ENCODE measurements at places on chromosomes 13 and 19.
A peak's percentile ranks its signal among the peaks of the same experiment; 100 is the strongest.

- no peak for DNase-seq
Measured at GRCh38 chr13:101473458-101473857, 21.0 kb downstream of the ITGBL1 start.

DNA sequence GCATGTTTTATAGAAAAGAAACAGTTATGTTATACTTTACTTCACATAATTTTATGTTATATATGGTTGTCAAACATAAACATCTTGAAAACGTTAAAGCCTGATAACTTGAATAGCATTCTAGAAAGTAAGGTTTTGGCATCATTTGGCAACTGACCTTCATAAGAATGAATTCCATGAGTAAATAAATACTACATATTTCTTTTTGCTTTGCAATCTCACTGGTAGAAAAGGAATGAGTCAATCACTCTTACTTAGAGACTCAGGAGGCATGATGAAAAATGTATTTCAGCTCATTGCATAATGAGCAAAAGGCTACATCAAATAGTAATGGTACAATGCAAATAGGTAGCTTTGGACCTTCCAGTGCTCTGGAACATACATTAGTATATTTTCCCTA, 1381.9 kb downstream of the EFNB2 start:
- no peak for DNase-seq

DNA sequence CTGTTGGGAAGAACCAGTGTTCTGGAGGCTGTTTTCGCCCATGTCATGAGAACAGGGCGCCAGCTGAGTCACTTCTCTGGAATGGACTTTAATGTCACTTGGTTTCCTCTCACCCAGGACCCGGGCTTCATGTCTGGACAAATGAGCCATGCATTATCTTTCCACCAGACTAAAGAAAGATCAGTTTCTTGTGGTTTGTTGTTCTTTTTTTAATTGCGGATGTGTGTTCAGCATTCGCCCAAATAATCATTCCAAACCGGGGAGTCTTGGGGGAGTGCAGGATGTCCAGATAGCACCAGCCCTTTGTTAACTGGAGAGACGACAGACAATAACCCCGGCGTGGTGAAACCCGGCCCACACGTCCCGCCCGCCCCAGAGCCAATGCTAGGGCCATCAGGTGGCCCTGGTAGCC, 102.5 kb downstream of the COL4A2 start:
- DNase-seq, result no peak

- no peak for DNase-seq
Measured at GRCh38 chr19:12946092-12946721, 545 bp downstream of the RAD23A start.

DNA sequence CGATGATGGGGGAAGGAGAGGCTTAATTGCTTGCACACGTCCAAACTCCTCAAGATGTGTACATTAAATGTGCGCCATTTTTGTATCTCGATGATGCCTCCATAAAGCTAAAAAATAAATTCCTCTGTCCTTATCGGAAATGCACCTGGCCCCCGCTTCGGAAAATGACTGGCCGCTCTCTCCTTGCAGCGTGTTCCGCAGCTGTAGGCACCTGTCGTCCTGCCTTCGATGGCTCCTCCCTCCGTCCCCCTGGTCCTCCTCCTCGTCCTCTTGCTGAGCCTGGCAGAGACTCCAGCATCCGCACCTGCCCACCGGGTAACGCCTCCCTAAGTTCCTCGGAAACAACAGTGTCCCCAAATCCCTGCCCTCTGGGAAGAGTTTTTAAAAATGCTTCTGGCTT, 1.1 kb downstream of the GALP start:
- no peak for DNase-seq

GRCh38 chr19:28394725-28395124, 818.2 kb downstream of the UQCRFS1 start:
- DNase-seq, result no peak

GRCh38 chr19:4692251-4693077, 22.3 kb upstream of the MYDGF start:
- DNase-seq, result no peak

- DNase-seq, result no peak
Measured at GRCh38 chr13:108855737-108856387, 226.5 kb downstream of the MYO16 start.

- no peak for DNase-seq
Measured at GRCh38 chr19:53580871-53581835, 43.2 kb downstream of the ZNF331 start.

GRCh38 chr13:27600711-27601110, 19.6 kb downstream of the LNX2 start:
- no peak for DNase-seq

- DNase-seq, result no peak
Measured at GRCh38 chr19:49217382-49217781, 59.8 kb downstream of the TRPM4 start.

DNA sequence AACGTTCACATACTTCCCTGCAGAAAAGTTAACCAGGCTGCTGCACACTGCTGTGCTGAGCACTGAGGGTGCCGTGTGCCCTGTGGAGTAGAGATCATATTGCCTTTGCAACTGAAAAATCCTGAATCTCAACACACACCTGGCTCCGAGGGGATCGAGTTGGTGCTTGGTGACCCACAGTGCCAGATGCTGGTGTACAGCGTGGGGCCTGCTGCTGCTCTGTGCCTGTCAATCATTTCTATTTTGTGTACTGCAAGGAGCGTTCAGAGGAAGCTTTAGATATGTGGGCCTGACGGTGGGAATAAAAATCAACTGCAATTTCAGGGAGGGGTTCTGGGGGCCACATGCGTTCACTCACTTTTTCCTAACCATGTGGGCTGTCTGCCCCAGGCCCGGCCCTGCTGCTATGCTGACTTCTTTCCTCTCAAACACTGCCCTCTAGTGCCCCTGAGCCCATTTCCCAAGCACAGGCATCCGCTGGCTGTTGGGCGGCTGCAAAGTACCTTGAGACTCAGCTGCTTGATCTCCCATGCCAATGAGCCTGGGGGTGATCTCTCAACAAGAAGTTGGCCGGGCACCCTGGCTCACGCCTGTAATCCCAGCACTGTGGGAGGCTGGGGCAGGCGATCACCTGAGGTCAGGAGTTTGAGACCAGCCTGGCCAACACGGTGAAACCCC, 9.7 kb upstream of the LENG8 start:
- DNase-seq, result no peak

GRCh38 chr19:15115080-15115479, 7.9 kb downstream of the SYDE1 start:
- DNase-seq, result no peak

DNA sequence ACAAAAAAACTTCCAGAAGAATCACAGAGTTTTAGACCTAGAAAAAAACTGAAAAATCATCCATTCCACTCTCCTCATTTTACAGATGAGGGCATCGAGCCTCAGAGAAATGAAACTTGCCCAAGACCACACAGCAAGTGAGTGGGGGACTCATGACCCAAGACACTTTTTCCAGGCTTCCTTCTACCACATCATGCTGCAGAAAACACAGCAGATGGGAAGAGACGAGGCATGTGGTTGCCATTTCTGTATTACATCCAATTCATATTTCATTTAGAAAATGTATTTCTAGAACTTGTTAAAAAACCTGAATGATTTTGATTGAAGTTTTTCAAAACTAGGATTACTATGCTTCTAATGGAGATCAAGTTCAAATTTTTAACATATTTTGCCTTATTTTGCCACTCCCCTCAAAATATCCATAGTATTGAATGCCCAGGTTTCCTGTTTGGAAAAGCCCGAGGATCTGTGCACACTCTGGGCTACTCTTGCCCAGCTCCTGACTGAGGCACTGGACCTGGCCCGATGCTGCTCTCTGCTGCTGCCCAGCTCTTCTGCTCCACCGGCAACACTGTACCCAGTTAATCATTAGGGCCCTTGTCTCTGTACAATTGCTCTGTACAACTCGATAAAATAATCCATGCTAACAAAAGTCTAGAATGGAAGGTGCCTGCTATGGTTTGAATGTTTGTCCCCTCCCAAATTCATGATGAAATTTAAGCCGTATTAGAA, 157.4 kb downstream of the EFNB2 start:
- no peak for DNase-seq

DNA sequence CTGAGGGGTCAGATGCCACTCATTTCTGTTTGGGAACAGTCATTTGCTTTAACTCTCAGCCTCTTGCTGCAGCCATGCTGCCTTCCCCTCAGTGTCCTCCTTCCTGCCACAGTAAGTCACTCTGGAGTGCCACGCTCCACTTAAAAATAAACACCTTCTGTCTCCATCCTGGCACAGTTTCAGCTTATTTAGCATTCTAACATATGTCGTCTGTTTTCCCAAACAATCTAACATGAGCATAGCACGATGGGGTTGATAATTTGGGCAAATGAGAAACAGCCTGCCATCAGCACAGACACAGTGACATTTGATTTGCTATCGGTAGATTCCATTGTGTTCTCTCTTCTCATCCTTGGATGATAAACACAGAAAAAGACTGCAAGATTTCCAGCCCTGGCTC, 768.6 kb downstream of the UQCRFS1 start:
- DNase-seq, result no peak

- no peak for DNase-seq
Measured at GRCh38 chr13:79457948-79458347, 23.0 kb upstream of the NDFIP2 start.

DNA sequence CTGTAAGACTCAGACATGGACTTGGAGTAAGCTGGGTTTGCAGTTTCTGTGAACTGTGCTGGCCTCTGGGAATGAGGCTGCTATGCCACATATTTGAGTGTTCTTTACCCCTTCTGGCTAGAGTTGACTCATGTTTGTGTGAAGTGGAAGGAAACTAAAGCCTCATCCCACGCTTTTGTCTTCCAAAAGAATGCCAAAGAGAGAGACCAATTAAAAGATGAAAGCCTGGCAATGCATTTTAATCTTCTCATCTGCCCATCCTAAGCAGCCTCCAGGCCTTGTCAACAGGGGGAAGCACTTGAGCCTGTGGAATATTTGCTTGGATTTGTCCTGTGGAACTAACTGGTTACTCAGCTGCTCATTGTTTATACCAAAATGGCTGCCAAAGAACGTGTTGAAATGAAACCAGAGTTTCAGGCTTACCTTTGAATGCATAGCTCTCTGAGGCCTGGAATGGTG, 49.1 kb downstream of the LMO7 start:
- DNase-seq, result no peak

DNA sequence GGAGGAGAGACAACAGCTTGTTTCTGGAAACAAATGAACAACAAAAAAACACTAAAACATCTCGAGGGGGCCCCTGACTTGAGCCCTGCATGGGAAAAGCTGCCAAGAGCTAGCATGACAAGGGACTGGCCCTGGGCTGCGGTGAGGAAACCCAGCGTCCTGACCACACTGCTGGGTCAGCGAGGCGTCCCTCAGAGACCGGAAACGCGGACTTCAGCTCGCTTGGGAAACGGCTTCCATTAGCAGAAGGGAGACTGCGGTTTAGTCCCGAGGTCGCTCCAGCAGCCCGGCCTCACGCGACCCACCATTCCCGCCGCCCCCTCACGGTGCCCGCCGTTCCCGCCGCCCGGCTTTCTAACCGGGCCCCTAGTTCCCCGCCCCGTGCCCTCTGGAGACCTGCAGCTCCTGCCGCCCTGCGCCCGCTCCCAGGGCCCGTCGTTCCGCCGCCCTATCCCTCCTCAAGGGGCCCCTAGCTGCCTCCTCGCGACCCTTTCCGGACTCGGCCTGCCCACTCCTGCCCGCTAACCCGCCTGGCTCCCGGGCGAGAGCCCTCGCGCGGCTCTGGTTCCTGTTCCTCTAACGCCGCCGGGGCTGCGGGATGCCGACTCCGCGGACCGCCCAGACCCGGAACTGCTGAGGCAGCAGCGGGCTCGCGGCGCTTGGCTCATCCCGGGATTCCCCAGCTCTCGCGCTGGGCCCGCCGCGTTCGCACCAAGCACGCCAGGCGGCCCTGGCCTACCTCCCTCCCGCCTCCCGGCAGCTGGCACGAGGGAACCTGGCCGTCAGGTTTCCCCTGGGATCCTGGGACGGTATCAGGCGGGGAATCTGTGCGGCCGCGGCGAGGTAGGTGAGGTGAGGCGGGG, at the start of gene CCDC122:
Gene CCDC122 (minus strand): TSS at position 849 of the 863 bp plus-strand sequence. CDS start 10,364 bp downstream, outside the sequence.
- peak; percentile 75 for DNase-seq

- DNase-seq, result no peak
Measured at GRCh38 chr13:36806102-36806501, 12.9 kb upstream of the RFXAP start.

- no peak for DNase-seq
Measured at GRCh38 chr13:79810018-79810417, 329.1 kb downstream of the NDFIP2 start.

GRCh38 chr13:60922576-60923231, 492.9 kb downstream of the PCDH20 start:
- DNase-seq, result no peak

- no peak for DNase-seq
Measured at GRCh38 chr13:44422755-44423643, 49.4 kb downstream of the SERP2 start.

GRCh38 chr19:47573071-47574026, at the start of gene ZNF541:
Gene ZNF541 (minus strand): TSS chr19:47573148. CDS start chr19:47555856, 17,292 bp downstream.
- DNase-seq, result peak; percentile 70

DNA sequence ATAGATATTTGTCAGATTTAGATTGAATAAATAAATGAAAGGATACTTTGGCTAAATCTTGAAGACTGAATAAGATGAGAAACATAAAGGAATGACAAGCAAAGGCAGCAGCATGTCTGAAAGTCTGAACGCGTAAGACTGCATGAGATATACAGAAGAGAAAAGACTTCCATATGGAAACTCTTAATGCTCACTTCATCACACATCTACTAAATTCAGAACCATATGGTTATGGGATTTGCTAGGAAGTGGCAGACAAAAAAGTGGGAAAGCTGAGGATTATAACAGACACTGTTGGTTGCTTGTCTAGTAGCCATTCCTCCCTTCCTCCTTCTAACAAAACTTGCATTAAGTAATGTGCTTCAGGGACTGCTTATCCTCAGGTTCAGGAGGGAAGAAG, 446.7 kb downstream of the KCTD12 start:
- no peak for DNase-seq

GRCh38 chr13:66809485-66809884, 420.7 kb downstream of the PCDH9 start:
- no peak for DNase-seq

DNA sequence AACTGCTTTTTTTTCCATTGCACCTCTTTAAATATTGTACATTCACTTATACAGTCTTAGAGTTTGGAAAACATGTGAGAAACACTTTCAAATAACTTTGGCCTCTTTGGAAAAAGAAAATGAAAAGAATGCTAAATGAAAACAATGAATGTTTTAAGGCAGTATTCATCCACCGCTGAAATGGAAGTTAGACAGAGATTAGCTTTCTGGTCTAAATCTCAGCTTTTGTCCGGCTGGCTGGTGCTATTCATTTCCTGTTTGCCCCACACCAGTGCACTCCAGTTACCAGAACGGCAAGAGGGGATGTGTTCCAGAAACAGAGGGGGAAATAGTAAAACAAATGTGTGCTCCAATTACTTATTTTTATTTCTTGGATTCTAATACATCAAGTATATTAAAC, 1201.3 kb downstream of the EFNB2 start:
- DNase-seq, result no peak

GRCh38 chr19:38904581-38905539, 5.1 kb downstream of the NFKBIB start:
- DNase-seq, result no peak
